ENCODE measurements at places on chromosomes 2 and 18.

GRCh38 chr2:38889045-38889444 is 630 bp upstream of the ARHGEF33 start:
- DNase-seq, result no peak

GRCh38 chr2:20429528-20429927 is 17.3 kb upstream of the RHOB start:
- no peak for DNase-seq

GRCh38 chr2:102052365-102052764 is 60.6 kb downstream of the IL1R2 start:
- no peak for DNase-seq

DNA sequence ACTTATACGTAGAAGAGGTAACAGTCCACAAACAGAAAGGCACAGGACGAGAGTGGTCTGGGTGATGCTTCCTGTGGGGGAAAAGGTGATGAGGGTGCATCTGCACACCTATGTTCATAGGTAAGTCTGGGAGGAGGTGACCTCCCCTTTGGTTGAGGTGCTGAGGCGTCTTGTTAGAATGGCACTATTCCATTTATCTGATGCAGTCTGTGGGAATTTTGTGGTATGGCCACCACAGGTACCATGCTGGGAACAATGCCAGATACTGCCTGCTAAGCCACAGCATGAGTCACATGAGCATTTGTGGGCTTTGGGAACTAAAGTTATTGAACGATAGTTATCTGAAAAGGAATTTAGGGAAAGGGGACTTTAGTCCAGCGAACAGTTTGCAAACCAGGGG is 27.9 kb downstream of the IL37 start:
- DNase-seq, result no peak

DNA sequence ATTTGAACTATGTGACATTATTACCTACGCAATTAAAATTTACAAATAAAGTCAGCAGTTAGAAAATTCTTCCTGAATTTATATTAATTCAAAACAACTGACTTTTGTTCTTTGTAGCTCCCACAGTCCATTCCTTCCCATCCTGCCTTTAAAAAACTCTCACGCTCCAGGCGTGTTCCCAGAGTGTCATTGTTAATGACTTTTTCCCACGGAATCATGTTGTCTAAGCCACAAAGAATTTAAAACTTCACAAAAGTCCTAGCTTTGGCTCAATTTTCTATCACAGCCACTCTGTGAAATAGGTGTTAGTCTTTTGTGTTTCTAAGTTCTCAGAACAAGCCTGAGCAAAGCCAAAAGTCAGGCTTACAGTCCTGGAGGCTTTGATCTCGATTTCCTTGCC is 26.5 kb downstream of the SLC1A4 start:
- DNase-seq, result no peak

DNA sequence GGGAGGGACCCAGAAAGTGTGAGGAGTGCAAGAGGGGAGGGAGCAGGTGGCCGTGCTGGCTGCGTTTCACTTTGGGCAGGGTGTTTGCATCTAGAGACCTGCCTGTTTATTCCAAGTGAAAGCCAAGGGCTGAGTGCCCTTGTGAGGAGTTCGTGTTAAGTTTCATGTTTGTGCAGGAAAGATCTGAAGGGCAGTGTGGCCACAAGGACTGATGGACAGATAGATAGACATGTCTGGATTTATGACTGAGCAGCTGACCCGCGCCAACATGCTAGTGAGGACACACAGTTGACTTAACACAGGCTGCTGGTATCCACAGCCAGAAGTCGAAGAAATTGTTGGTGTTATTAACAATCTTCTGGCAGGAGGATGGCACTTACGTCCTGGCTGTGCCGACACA is 387.6 kb upstream of the TNP1 start:
- no peak for DNase-seq

- no peak for DNase-seq
Measured at GRCh38 chr2:48709096-48710034, 46.2 kb downstream of the LHCGR start.

- DNase-seq, result no peak
Measured at GRCh38 chr2:48016225-48017019, 110.1 kb upstream of the FBXO11 start.

- DNase-seq, result no peak
Measured at GRCh38 chr18:11078491-11078890, 70.9 kb downstream of the PIEZO2 start.

DNA sequence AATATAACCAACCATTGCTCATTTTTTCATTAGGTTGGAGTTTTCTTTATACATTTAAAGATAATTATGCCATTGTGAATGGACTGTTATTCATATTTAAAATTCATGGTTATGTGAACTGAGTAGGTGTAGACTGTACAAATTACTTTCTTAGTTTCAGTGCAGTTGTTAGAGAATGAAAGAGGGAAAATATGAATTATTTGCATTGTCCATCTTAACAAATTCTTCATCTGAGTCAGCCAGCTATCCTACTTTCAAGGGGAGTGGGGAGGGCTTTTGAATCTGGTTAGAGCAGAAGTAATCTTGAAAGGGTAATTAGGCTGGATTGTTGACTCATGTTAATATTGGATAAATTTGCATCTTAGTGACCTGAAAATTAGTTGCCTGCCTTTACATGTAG is 212.0 kb downstream of the MCFD2 start:
- DNase-seq, result no peak

DNA sequence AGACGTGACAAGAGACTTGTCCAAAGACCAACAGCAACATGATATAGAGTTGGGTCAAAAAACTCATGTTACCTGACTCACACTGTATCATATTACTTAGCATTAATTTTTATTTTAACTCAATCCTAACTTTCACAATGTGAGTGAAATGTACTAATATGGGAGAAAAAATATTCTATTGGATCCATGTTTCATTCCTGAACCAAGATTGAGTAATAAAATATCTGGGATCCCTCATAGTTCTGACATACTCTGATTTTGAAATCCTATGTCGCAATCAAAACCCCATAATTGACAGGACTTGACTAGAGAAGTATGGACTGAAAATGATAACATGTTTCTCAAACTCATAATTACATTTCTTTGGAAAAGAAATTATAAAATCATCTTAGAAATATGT is 190.4 kb downstream of the RIT2 start:
- no peak for DNase-seq

- DNase-seq, result no peak
Measured at GRCh38 chr2:156903335-156903734, 354.2 kb upstream of the GALNT5 start.

GRCh38 chr18:2881840-2882195 is 35.0 kb downstream of the EMILIN2 start:
- no peak for DNase-seq

- DNase-seq, result no peak
Measured at GRCh38 chr2:212549463-212549862, 10.9 kb upstream of the ERBB4 start.

DNA sequence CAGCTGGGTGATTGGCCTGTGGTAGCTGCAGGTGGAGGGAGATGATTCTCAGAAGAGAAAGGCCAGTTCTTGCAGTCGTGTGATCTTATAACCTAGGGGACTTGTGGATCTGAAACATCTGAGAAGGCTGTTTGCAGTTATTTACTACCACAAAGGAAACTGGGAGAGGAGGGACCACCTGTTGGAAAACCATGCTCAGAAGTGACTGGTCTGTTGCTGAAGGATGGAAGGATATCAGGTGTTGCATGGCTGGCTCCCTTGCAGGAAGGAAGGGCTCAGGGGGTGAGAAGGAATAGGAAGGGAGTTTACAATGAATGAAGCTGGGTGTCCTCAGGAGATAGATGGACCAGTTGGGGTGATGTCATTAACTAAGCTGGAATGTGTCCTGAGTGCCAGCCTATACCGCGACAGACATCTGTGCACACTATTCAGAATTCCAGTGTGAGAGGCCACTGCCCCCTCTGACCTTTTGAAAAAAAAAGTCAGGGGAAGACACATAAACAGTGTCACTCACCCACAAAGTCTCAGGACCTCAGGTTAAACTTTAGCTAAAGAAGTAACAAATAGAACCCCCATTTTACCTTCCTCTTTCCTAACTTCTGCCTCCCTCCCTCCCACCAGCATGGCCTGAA is 17.5 kb downstream of the IGFBP2 start:
- DNase-seq, result no peak

DNA sequence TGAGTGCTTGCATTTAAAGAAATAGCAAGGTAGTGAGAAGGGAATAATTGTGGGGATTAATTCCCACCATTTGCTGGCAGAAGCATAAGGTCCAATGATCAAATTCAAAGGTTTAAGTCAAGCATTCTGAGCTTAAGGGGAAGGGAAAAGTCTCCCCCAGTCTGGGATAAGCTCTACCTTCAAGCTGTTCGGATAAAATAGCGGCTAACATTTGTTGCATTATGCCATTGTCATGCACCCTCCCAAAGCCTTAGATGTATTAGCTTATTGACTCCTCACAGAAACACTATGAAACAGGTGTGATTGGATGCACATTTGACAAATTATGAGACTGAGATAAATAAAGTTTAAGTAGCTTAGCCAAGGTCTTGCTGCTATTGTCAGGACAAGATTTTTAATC is 52.2 kb upstream of the TGIF1 start:
- DNase-seq, result no peak
